ENCODE measurements at places on chromosomes 1 and 21.

GRCh38 chr1:39901464-39901713 lies 328 bp downstream of the MYCL start:
- no peak for DNase-seq

GRCh38 chr1:156740237-156740740 lies 599 bp downstream of the MRPL24 start:
- no peak for DNase-seq

- DNase-seq: no peak
Observed at GRCh38 chr1:157033357-157033876, 12.1 kb downstream of the ARHGEF11 start.

DNA sequence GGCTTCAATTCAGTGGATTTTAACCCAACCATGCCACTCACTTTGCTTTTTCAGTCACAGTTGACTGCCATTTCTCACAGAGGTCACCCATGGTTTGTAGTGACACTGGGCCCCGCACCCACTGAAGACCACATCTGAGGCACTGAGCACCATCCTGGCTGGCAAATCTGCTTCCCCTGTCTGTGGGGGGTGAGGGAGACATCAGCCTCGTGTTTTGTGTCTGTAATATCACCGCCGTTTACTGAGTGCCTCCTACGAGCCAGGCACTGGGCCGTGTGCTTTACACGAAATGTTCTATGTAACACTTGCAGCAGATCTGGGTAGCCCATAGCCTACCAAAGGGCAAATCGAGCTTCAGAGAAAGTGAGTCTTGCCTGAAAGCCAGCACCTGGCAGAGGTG lies 161.8 kb downstream of the PGBD5 start:
- no peak for DNase-seq

DNA sequence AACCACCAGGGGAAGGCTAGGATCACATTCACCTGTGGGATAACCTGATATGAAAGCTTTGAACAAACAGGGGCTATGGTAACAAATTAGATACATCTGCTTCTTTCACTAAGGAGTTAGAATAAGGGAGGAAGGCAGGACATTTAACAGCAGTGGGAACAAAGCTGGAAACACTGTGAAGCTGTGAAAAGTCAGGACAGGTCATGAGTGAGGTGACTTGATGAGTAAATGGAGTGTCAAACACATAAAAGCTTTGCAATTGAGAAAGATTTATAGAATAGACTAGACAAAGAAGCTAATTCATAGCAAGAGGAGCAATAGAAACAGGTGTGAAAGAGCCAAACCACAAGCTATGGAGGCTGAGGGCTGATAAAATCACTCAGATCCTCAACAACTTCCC lies 110.0 kb downstream of the ASTN1 start:
- no peak for DNase-seq

DNA sequence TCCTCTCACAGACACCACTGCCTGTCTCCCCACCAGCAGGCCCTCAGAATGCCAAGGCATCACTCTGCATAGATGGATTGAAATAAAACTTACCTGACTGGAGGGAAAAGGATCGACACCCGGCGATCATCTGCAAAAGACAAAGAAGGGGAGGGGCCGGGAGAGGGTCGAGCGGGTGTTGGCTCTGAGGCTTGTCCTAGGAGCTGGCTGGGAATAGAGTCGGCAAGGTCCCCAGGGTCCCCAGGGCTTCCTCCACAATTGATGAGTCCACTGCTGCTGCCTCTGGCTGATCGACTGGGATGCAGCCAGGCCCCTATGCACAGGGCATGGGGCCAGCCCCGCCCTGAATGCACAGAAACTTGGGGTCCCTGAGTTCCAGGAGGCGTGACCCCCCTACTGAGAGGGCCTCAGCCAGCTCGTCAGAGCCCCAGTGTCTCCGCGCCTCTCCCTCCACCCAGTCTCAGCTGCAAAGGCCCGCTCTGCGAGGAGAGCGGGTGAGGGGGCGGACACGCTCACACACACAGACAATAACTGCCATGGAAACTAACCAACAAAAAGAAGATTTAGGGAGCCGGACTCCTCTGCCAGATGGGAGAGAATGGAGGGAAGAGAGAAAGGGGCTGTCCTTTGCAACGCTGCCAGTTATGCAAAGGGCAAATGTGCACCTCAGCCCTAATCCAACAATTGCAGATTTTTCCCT lies at the start of gene KLHDC8A:
Gene KLHDC8A, minus strand, starts transcription at position 483 of the 700 bp plus-strand sequence. CDS start 13,318 bp downstream, outside the sequence.
- DNase-seq: no peak

DNA sequence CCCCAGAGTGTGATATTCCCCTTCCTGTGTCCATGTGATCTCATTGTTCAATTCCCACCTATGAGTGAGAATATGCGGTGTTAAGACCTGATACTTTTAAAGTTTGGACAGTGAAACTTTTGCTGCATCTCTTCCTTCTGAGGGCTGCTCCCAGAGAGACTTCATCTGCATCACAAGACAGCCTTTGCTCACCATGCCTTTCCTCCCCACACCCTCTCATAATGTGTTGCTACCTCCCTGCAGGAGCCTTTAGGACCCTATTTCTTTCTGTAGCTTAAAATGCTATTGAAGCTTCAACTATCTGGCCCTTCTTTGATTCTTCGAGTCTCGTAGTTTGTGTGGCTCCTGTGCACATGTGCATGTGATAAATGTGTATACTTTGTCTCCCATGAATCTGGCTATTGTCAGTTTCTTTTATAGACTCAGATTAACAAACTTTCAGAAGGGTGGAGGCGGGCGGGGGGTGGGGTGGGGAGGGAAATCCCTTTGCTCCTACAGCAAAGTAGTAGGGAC lies 23.7 kb downstream of the LEPR start:
- no peak for DNase-seq

DNA sequence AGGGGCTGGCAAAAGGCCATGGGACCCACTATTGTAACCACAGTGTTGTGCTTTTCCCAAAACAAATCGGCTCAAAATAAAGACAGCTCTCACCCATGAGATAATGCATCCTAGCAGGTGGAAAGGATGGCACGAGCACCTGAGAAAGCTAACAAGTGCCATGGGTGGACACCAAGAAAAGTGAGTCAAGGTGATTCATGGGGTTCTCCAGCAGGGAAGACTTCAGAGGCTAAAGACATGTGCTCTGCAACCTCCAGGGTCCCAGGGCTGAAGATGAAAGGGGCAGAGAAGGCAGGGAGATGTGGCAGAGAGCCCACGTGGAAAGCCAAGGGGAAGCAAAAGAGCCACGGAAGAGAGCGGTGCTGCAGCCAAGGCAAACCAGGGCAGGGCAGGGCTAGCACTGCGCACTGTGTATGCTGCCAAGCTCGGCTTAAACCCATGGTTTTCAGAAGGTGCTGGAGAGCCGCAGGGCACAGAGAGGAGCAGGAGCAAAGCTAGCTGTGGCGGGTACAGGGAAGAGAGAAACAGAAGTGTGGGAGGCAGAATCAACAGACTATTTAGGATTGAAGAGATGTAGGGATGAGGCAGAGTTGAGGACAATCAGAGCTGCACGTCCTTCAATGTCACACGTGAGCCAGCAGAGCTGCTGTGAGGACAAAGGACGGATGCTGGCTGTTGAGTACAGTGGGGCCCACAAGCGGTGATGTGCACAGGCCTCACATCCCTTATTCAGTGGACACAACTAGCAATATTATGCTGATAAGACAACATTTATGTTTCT lies 41.8 kb upstream of the C1orf198 start:
- DNase-seq: no peak

GRCh38 chr1:171252482-171252881 lies 4.2 kb downstream of the FMO1 start:
- DNase-seq: no peak

GRCh38 chr1:155256058-155256852 lies 972 bp upstream of the ENTREP3 start:
- no peak for DNase-seq

- DNase-seq: no peak
Observed at GRCh38 chr21:36640721-36641244, 58.1 kb upstream of the SIM2 start.

DNA sequence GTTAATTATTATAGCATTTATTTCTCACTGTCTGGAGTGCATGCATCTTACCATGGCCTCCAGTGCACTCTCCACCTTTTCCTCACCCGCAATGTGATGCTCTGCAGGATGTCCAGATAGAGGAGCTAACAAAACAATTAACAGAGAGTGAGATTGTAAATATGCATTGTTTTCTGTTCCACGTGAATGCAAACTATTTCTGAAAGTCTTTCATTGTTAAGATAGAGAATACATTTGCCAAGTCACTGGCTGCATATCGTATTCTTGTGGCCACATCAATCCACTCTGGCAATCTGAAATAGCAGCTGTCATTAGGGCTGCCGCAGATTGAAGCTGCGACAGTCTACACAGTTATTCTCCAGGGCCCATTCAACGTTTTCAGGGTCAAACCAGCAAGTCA lies 143.8 kb downstream of the DUSP10 start:
- no peak for DNase-seq

GRCh38 chr1:40382601-40383000 lies 9.1 kb downstream of the SMAP2 start:
- DNase-seq: no peak

GRCh38 chr1:90724926-90725656 lies 8.0 kb upstream of the BARHL2 start:
- DNase-seq: no peak

DNA sequence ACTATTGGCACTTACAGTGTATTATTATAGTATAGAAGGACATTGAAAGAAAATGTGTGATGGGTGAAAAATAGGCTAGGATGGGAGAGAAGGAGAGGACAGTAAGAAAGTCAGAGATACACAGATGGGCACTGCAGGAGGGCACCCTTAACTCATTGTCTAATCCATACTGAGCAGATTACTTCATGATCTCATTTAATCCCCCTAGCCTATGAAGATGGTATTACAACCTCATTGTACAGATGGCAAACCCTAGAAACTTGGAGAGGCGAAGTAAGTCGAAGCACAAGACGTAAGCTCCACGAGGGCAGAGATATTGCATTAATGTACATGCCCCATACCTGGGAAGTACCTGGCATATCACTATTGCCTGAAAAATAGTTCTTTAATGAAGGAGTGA lies 346.9 kb upstream of the DAB1 start:
- no peak for DNase-seq

Measured in stimulated activated CD4-positive, alpha-beta T cell treated with anti-CD3 and anti-CD28 coated beads, Interleukin-1b, Interleukin-23, amount 100 ng/mL, for 24 hours (primary cell).